ENCODE measurements at places on chromosomes 6 and 20.

DNA sequence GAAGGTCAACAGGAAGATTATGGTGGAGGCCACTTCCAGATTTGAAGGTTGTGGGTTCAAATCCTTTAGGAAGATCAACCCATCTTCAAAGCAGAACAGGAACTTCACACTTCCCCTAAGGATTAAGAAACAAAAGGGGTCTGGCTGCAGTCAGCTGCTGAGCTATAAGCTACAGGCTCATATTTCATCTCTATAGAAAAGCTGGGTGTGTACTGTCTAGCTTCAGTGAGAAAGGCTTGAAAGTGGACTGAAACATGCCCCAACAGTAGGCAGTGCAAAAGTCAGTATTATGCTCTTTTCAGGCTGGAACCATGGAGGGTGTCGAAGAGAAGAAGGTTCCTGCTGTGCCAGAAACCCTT, 60.1 kb upstream of the SPDEF start:
- no peak for DNase-seq

- DNase-seq: no peak
These were observed 48.8 kb upstream of the TSHZ2 start for GRCh38 chr20:52923123-52923937.

DNA sequence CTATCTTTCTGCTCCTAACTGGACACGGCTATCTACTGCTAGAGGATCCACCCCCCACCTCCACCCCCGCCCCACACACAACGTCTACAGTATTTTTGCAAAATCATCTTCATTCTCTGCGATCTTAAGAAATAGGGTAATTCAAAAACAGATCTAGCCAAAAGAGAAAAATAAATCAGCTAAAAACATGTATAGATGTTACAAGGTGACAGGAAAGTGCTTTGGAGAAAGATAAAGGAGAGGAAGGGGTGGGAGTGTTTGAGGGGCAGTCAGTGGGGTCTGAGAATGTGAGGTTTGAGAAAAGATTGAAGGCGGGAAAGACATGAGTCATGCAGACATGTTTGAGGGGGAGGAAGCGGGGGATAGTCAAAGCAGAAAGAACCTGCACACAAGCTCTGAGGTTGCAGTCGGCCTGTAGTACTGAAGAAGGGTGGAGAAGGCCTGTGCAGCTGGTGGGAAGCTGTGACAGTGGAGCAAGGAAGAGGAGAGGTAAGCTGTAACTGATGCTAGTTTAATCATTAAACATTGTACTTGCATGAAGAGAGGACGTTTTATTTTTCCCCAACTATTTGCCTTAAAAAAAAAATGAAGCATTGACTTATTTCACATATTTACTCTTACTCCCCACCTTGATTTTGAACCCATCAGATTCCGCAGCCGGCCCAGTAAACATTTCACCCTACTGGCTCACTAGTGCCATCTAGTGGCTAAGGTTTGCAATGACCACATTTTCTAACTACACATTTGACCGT, 332.6 kb downstream of the ADGRB3 start:
- DNase-seq: peak; percentile 36

GRCh38 chr6:7235712-7236305, 77.2 kb downstream of the SSR1 start:
- DNase-seq: no peak

DNA sequence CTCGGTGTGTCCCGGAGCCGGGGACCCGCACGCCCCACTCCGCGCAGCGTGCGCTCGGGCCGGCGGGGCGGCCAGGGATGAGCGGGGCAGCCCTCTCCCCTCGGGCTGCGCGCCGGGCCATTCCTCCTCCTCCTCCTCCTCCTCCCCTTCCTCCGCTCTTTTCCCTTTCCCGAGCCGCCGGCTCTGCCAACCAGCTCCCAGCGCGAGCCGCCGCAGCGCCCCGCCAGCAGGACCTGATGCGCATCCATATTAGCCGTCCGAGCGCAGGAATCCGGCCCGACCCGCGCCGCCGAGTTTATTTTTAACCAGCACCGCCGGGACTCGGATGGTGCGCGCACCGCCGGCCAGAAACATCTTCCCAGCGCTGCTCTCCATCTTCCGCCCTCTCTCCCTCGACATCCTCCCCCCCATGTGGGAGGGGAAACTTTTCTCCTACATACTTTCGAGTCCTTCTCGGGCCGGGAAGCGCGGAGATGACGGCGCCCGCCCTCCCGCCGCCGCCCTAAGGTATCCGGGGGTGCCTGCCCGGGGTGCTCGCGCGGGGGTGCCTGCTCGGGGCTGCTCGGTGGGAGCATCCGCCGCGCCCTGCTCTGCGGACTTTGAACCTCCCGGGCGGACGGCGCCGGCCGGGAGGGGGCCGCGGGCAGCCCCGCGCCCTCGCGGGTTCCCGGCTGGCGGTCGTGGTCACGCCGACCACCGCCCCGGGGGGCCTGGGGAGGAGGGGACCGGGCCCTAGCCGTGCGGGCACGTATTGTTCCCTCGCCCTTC, 619 bp downstream of the RREB1 start:
- DNase-seq: peak; percentile 40

GRCh38 chr20:50916257-50916656, 15.0 kb downstream of the ADNP start:
- DNase-seq: no peak

DNA sequence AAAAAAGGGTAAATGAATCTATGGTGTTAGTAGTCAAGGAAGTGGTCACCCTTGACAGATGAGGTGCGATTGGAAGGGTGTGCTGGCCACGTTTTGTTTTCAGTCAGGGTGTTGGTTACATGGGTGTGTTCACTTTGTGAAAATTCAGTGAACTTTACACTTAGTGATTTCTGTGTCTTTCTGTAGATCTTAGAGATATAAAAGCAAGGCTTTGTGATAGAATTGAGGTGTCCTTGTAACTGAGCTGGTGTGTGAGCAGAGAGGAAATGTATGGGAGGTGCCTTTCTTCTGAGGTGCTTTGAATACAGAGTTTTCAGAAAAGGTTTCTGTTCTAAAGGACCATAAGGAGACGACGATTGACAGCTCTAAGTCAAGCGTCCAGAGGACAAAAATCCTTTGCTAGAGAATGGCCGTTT, 90.5 kb downstream of the SAMD3 start:
- no peak for DNase-seq

DNA sequence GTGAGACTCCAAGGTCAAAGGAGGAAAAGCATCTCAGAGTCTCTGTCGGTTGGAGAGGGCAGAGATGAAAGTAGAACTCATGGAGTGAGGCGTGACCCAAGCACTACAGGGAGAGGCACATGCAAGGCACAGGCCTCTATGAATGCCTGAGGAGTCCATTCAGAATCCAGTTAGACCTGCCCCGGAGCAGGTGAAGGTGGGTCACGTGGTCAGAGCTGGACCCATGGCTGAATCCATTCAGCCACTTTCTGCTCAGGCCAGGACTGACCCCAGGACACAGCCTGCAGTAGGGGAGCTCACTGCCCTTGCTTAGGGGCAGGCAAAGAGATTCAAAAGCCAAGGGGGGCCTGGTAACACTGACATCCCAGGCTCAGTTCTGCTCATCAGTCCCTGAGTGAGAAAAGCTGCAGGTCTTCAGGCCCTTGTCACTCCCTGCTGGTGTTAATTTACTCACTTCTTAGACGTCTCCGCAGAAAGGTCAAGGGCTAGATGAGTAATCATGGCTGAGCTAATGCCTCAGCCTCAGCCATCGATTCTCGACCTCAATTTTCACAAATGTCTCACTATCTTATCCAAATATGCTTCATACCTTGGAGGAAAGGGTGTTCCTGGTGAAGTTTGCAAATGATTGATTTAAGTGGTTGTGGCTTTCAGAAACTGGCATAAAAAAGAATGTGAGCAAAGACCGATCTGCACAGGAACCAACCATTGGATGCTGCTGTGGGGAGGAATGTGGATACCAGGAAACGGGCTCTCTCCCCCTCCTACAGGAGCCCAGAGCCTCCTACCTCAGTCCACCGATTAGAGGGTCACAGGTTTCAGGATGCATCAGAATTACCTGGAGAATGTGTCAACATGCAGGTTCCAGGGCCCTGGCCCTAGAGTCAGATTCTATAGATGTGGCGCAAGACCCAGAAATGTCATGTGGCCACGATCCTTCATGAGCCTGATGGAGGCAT, 584.4 kb downstream of the PTPRT start:
- no peak for DNase-seq

- DNase-seq: no peak
These were observed 50.8 kb upstream of the TSHZ2 start for GRCh38 chr20:52921340-52921739.

DNA sequence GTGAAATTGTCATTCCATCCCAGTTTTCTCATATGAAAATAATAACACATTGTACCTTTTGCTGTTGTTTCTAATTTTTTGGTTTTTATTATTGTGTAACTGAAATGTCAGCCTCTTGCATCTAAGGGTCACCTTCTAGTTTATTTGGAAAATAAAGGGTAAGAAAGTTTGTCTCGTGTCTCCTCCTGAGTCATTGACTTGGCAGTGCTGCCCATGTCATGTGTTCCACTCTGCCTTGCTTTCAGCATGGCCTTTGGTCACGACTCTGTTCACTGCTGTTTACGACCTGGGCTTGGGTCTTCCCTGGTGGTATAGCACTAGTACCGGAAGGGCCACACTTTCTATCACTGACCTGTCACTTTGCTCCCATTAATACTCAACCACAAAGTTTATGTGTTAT, 171.4 kb upstream of the RSPO3 start:
- DNase-seq: no peak

GRCh38 chr6:106757722-106758467, 128.5 kb downstream of the QRSL1 start:
- DNase-seq: no peak

DNA sequence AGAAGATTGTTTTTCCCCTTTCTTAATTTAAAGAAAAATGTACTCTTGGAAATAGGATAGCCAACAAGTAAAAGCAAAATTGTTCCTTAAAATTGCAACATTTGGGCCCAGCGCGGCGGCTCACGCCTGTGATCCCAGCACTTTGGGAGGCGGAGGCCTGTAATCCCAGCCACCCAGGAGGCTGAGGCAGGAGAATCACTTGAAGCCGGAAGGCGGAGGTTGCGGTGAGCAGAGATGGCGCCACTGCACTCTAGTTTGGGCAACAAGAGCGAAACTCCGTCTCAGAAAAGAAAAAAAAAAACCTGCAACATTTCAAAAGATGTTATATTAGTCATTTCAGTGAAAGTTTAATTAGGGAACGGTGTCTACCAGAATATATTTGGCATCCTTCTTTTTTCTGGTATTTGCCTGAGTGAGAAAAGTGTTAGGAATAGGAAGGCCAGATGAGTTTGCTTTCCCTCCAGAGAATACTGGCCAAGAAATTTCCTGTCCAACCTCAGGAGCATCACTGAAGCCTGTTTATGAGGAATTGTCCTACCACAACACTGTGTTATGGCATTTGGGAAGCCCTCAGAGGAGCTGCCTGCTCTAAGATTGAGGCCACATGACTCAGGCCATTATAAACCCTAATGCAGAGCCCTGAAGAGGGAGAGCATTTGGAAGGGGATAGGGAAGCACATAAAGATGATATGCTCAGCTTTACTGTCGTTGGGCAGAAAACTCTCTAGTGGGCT, 1.2 kb upstream of the GJA1 start:
- no peak for DNase-seq

- DNase-seq: no peak
These were observed 7.5 kb upstream of the LY86 start for GRCh38 chr6:6581054-6581453.

- no peak for DNase-seq
These were observed 34.1 kb downstream of the WDR27 start for GRCh38 chr6:169667716-169668115.

- DNase-seq: no peak
These were observed 191.3 kb upstream of the FOXA2 start for GRCh38 chr20:22775671-22776139.

- DNase-seq: no peak
These were observed 12.9 kb downstream of the THBS2 start for GRCh38 chr6:169240591-169241390.

DNA sequence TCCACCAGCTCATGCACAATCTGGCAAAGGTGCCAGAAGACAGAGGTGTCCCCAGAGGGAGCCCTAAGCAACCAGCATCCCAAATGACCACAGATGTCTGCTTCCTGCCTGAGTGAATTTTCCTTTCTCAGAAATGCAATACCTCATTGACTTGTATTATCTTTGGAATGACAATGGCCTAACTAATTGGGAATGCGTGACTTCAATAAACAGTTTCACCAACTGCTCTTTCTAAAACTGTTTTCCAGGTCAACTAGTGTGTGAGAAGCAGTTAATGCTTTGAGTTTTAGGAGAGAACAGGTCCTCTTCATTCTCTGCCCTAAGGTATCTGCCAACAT, 108.9 kb upstream of the SNX9 start:
- DNase-seq: no peak

- DNase-seq: no peak
These were observed 11.9 kb downstream of the SLX4IP start for GRCh38 chr20:10447028-10447427.

- no peak for DNase-seq
These were observed 187.7 kb upstream of the BMP2 start for GRCh38 chr20:6579824-6580223.

DNA sequence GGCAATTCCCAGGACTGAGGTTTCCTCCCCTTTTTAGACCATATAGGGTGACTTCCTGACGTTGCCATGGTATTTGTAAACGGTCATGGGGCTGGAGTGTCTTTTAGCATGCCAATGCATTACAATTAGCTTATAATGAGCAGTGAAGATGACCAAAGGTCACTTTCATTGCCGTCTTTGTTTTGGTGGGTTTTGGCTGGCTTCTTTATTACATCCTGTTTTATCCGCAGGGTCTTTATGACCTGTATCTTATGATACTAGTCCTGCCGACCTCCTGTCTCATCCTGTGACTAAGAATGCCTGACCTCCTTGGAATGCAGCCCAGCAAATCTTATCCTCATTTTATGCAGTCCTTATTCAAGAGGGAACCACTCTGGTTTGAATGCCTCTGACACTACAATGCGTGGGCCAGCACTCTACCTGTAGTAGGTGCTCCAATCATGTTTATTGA, 190.1 kb downstream of the KCNQ5 start:
- DNase-seq: no peak

- DNase-seq: no peak
These were observed 592.7 kb downstream of the EPHA7 start for GRCh38 chr6:92826633-92827032.

DNA sequence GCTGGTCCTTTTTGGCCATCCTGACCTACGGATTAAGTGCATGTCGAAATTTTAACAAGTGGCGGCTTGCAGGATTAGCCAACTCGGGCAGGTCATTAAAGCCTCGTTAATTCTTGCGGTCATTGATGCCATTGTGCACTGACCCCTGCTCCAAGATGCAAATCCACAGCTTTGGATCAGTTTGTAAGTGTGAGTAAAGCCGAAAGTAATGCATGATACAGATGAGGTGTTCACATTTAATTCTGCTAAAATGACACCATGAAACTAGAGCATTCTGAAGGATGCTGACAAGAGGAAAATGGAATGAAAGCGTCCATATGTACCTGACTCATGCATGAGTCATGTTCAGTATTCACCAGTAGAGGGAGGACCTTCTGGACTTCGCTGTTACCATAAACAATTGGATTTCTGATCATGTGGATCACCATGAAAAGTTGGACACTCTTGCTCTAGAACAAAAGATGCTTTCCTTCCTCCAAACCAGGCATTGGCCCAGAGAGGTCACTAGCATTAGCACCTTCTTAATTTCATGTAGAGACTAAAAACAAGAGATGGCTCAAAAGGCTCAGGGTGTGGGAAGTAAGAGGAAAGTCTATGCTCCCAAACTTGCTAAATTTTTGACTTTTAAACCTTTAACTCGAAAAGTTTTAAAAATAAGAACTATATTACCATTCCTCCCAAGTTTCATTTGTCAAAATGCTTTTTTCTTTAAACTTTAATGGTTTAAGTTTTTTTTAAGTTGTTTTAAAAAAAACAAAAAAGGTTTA, 48.0 kb downstream of the MUC22 start:
- no peak for DNase-seq

- DNase-seq: no peak
These were observed 947.7 kb upstream of the MAP3K7 start for GRCh38 chr6:91534614-91535013.
